ENCODE measurements at places on chromosomes 3 and 15.

DNA sequence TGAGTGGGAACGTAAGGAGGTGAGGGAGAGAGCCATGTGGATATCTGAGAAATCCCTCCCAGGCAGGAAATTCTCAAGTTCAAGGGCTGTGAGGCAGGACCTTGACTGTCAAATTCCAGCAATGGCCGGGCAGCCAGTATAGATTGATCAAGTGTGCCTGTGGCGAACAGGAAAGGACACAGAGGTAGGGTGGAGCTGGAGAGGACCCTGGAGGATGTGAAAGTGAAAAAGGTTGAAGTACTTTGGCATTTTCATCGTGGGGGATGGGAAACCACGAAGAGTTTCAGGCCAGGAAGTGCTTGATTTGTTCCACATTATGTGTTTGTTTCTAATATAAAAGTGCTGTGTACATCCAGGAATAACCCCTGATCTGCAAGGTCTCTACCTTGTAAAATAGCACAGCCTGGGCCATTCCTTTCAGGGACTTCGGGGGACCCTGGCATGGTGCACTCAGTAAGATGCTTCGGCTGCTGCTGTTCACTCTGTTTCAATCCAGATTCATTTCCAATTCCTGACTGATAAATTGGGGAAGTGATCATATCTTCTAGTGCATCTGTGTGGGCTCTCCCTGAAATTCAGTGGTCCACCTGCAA is 156.6 kb downstream of the MCTP2 start:
- DNase-seq, result no peak

- DNase-seq, result no peak
Observed at GRCh38 chr15:53072077-53072476, 281.9 kb upstream of the ONECUT1 start.

- peak; percentile 48 for DNase-seq
Observed at GRCh38 chr15:96332637-96333121, 2.2 kb downstream of the NR2F2 start.

- no peak for DNase-seq
Observed at GRCh38 chr3:50570508-50571279, 1.4 kb downstream of the HEMK1 start.

GRCh38 chr3:33131331-33132018 is 17.7 kb downstream of the CRTAP start:
- peak; percentile 71 for DNase-seq

DNA sequence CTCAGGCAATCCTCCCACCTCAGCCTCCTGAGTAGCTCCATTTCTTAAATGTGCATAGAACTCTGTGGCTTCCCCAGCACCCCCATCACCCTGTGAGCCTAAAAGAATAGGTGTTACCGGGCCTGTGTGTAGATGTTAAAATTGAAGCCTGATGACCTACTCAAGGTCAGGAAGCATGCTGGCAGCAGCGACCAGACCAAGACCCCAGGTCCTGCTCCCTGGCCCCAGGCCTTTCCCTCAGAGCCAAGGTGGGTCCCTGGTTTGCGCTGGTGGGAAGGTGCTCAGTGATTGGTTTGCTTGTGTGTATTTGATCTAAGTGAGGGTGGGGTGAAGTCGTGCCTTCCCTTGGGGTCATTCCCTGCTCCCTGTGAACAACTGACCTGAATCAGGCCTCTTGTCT is 18.4 kb upstream of the CRABP1 start:
- DNase-seq, result no peak

Data from fibroblast of villous mesenchyme (primary cell).